Mesothelial cell of epicardium (in vitro differentiated cells): ENCODE measurements at places on chromosomes 12 and 14.
A peak's percentile ranks its signal among the peaks of the same experiment; 100 is the strongest.

- no peak for DNase-seq
Measured at GRCh38 chr12:49050507-49051372, 9.9 kb downstream of the KMT2D start.

- no peak for DNase-seq
Measured at GRCh38 chr12:76197283-76197682, 112.8 kb upstream of the NAP1L1 start.

DNA sequence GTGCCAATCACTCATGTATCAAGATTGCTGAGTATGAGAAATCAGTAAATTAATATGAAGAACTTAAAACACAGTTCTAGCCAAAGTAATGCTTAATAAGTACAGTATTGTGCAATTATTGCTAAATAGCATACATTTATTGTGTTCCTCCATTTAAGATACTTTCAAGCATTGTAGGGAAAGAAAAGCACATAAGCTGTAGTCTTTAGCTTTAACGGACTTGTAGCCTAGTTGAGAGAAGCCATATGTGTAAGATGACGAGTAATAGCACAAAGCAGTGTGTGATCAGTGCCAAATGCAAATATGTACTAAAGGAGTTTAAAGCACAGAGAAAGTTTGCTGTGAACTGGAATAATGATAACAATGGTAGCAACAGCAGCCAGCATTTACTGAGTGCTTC lies 38.1 kb downstream of the ETV6 start:
- no peak for DNase-seq

DNA sequence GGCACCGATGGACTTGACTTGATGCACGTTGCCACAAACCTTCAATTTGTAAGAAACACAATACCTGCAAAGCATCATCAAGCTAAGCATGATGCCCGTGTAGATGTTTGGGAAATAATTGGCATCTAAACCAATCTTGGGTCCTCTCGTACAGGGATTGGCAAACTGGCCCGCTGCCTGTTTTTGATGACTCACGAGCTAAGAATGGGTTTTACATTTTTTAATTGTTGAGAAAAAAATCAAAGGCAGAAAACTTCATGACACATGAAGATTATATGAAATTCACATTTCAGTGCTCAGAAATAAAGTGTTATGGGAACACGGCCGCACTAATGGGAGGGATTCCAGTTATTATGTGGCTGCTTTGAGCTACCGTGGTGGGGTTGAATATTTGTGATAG lies 10.9 kb downstream of the MTA1 start:
- no peak for DNase-seq

DNA sequence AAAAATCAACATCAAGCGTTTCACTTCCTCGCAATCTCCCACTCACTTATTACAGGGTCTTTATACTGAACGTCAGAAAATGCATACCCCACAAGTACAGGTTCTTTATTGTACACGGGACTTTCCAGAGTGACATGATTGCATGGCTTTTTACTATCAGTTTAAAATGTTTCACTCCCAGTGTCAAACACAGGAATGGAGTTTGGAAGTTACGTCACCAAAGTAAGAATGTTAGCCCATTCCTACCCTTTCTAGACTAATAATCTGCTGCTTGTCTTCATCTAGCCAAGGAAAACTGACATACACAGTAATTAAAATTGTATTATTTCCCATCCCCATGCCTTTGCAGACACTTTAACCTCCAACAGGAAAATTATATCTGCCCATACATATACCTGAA lies 624.2 kb downstream of the BCL11B start:
- no peak for DNase-seq

DNA sequence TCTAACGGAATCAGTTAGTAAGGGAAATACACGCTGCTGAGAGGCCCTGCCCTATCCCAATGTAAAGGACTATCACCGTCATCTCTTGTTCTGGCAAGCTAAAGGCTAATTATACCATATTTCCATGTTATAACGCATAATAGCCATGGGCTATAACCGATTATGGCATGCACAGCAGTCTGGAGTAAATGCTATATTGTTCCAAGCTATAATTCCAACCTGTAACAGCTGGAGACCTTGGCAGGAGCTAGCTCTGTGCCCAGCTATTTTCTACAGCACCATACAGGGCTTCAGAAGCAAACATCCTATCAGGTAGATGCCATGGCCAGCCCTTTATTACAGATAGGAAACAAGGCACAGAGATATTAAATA lies 26.3 kb downstream of the SYNE3 start:
- DNase-seq = no peak

- no peak for DNase-seq
Measured at GRCh38 chr12:110657747-110658146, 31.2 kb downstream of the HVCN1 start.

GRCh38 chr12:10705655-10706054 lies 17.5 kb downstream of the YBX3 start:
- DNase-seq = no peak

GRCh38 chr14:75757644-75758402 lies 96.8 kb downstream of the TTLL5 start:
- no peak for DNase-seq

DNA sequence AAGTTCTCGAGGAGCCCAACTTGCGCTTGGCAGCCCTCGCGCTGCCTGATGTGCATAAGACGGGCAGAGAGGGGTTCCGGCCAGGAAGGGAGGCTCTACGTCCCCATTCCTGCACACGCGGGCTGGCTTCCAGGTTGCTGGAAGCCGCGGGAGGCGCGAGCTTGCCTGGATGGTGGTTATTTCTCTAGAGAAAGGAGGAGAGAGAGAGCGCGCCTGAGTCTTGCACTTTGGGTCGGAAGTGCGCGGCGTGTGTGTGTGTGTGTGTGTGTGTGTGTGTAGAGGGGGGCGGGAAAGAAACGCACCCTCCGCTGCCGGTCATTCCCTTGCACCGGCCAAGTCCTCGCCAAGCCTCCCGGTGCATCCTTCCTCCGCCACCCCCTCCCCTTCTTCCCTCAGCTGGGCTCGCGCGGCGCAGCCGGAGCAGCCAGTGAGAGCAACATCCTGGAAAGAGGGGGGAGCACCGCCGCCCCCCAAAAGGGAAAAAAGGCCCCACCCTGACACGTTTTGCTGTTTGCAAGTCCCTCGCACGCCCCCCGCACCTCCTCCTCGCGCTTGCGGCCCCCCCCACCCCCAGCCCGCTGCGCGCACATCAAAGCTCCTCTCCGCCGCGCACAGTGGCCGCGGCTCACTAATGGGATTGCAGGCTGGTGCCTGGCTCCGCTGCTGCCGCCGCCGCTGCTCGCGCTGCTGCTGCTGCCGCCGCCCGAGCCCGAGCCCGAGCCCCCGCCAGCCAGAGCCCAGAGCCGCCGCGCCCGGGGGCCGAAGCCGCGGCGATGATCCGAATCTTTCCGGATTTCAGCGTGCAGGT lies 4.4 kb upstream of the NPAS3 start:
- DNase-seq = peak; percentile 25

GRCh38 chr14:105314287-105315200 lies at the start of gene PACS2:
Gene PACS2, plus strand, starts transcription at chr14:105314748. Its CDS starts 171 bp downstream, at chr14:105314919.
- peak; percentile 78 for DNase-seq

- no peak for DNase-seq
Measured at GRCh38 chr14:93114068-93114710, 1.5 kb downstream of the ITPK1 start.

DNA sequence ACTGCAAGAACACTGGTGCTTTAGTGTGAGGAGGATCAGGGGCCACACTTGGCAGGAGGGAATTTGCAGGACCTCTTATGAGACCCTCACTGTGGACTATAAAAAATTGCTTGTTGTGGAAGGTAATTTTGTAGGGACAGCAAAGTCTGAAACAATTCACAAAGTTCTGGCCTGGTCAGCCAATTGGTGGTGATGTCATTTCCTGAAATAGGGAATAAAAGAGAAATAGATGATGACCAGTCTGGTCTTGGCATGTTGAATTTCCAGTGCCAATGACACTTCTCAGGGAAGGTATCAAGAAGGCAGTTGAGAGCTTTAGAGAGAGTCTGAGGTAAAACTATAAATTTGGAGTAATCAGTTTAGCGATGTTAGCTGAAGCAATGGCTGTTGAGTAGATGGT lies 129.3 kb upstream of the LMNTD1 start:
- DNase-seq = no peak

GRCh38 chr12:116610971-116611541 lies 51.9 kb downstream of the MAP1LC3B2 start:
- DNase-seq = no peak

DNA sequence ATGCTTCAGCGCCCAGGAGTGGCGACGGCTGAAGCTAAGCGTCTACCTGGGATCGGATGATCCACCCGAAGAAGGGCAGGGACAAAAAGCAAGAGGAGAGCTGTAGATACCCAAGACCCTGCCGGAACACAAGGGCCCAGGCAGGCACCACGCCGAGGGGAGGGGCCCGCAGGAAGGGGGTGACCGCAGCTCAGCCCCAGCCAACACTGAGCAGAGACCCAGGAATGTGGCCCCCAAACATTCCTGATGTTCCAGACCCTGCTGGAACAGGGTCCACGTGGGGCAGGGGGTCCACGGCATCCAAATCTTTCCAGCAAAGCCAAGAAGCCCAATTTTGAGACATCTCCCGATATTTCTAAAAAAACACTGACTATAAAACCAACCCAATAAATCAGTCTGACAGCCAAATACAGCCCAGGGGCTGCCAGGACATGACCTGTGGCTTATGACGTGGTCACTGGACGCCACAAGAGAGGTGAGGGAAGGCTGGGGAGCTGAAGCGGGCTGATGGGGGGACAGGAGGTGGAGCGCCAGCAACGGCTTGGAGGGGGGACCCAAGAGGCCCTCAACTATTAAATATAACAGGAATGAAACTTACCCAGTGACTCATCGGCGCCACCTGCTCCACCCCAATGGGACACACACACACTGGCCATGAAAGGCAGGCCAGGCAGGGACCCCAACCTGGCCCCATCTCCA lies 58.9 kb downstream of the NCOR2 start:
- DNase-seq = no peak

GRCh38 chr12:105319691-105320209 lies 10.7 kb upstream of the C12orf75 start:
- no peak for DNase-seq

- DNase-seq = no peak
Measured at GRCh38 chr14:103121121-103121845, 2.0 kb upstream of the TNFAIP2 start.

GRCh38 chr12:47015381-47015780 lies 64.0 kb upstream of the PCED1B start:
- DNase-seq = no peak

DNA sequence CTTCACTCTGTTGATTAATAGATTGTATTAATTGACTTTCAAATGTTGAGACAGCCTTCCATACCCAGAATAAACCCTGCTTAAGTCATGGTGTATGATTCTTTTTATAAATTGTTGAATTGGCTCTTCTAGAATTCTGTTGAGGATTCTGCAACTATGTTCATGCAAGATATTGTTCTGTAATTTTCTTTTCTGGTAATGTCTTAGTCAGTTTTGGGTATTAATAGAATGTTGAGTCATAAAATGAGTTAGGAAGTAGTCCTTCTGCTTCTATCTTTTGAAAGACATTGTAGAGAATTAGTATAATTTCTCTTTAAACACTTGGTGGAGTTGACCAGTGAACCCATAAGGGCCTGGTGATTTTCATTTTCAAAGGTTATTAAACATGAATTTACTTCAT lies 958.9 kb downstream of the LRFN5 start:
- DNase-seq = no peak

- DNase-seq = peak; percentile 42
Measured at GRCh38 chr14:51780006-51780692, 80.3 kb upstream of the GNG2 start.

- no peak for DNase-seq
Measured at GRCh38 chr12:57898308-57898970, 42.9 kb upstream of the ATP23 start.

DNA sequence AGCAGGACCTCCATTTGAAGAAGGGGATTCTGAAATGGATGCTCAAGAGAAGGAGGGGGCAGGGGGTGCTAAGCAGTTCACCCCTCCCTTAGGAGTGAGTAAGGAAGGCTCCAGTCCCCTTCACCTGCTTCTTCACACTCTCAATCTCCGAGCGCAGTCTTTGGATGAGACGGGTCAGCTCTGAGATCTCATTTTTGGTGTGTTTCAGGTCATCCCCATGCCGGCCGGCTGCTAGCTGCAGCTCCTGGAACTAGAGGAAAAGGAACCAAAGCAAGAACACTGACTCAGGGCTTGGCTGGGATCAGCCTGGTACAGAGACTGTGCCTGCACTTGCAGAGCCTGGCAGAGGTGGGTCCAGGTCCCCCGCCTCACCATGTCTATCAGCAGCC lies 7.3 kb downstream of the KRT73 start:
- peak; percentile 24 for DNase-seq

GRCh38 chr12:10952645-10953044 lies 13.6 kb upstream of the TAS2R14 start:
- no peak for DNase-seq

GRCh38 chr12:97628962-97629361 lies 166.4 kb downstream of the RMST start:
- DNase-seq = no peak

GRCh38 chr12:3175238-3175637 lies 98.1 kb downstream of the TSPAN9 start:
- DNase-seq = no peak

GRCh38 chr12:102896067-102896466 lies 21.0 kb downstream of the PAH start:
- DNase-seq = no peak

- no peak for DNase-seq
Measured at GRCh38 chr14:94001501-94002396, 4.6 kb downstream of the CCDC197 start.

DNA sequence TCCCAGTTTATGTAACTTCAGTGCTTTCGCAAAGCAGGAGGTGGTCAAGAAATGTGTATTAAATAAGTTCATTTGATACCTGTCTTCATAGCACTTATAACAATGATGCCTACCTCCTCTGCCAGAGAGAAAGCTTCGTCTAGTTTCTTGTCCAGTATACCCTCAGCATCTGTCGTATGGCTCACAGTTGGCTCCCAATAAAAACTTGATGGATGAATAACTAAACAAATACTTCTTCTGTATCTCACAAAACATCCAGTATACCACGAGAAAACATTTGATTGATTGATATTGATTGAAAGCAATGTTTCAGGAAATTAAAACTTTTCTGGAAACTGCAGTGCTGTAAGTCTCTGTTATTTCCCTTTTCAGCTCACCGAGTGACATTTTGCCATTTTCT lies 26.9 kb upstream of the PTGDR start:
- no peak for DNase-seq

- DNase-seq = no peak
Measured at GRCh38 chr12:49410818-49411217, 43.6 kb downstream of the SPATS2 start.

DNA sequence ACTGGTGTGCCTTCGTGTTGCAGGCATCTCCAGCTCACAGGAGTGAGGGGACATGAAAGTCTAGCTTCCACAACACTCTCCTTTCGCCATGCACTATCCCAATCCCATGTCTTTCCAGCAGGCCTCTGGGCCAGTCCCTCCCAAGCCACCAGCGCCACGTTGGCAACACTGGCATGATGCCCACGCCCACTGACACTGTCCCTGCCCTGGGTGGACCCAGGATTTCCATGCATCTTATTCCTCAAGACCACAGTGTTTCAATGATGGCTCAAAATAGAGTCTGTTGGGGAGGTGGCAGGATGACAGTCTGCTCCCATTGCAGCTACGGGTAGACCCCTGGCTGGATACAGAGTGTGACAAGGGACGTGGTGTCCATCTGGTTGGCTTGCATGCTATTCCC lies 2.3 kb downstream of the SP7 start:
- DNase-seq = no peak
